A549 treated with Hydrocortisone at 1 μM for 4 hours (cell line): ENCODE measurements at places on chromosomes 2 and 18. TPM values are rescaled to one million over a fixed set of nuclear protein-coding genes. Genes with fewer than 3 reads are reported as not detected.

CYBRD1 gene
- total RNA-seq = 23.7 to 35.9 TPM (median 30.9 TPM) in 5 replicates

KANSL1L gene
- total RNA-seq = 0.41 to 0.79 TPM (median 0.53 TPM) in 5 replicates

FAM110C gene
- total RNA-seq = 0.08 to 0.30 TPM (median 0.21 TPM) in 5 replicates

SS18 gene
- 45.8 to 60.5 TPM (median 49.0 TPM) in 5 replicates for total RNA-seq

HOXD3 gene
- 0.08 to 0.18 TPM (median 0.17 TPM) in 4 of 5 replicates, not detected in the other for total RNA-seq

DLX1 gene
- total RNA-seq = 2.0 to 3.3 TPM (median 2.8 TPM) in 5 replicates
